ENCODE measurements at places on chromosomes 1 and 21. TPM values are rescaled to one million over a fixed set of nuclear protein-coding genes. Genes with fewer than 3 reads are reported as not detected.
A peak's percentile ranks its signal among the peaks of the same experiment; 100 is the strongest.

DNA sequence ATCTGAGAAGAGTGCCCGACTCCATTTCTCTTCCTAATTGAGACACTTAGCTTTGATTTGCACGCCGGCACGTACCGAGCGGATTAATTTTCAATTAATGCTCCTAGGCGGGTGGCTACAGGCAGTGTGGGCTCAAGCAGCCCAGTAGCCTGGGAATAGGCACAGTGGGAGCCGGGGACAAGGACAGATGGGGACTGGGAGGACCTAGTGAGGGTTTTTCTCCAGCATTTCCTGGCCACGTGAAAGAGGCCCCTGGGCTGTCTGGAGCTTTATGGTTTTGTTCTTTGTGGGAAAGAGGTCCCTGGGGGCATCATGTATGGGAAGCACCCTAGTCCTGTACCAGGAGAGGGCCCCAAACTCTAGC, 78.6 kb upstream of the CSF3R start:
- H3K27me3 ChIP-seq: no peaks in the 10 kb centered on the region
- no peaks in the 10 kb centered on the region for H3K36me3 ChIP-seq
- no peak overlapping the region for H3K4me3 ChIP-seq
- no peaks in the 10 kb centered on the region for H3K4me1 ChIP-seq
- H3K27ac ChIP-seq: no peak overlapping the region

DNA sequence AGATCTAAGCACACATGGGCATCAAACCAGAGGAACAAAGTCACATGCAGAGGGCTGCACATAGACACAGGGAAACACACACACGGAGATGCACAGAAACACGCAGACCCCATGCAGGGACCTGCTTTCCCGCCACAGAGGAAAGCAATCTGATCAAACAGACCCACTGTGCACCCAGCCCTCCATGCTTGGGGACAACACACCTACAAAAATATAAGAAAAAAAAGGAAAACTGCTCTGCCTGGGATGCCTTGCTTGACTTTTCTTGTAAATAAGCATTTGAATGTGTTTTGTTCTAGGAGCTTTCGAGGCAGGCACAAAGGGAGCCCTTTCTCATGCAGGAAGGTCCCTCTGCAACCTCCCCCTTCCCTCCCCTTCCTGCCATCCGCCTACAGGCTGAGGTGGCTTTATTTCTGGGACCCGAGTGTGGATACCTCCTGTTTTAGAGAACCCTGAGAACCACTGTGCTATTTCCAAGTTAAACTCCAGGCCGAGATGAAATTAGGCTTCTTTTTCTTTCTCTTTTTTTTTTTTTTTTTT, 3.5 kb upstream of the ICMT start:
- H3K27ac ChIP-seq: peak overlapping the region; percentile 82
- peak overlapping the region; percentile 47 for H3K4me3 ChIP-seq
- H3K36me3 ChIP-seq: no peaks in the 10 kb centered on the region

DNA sequence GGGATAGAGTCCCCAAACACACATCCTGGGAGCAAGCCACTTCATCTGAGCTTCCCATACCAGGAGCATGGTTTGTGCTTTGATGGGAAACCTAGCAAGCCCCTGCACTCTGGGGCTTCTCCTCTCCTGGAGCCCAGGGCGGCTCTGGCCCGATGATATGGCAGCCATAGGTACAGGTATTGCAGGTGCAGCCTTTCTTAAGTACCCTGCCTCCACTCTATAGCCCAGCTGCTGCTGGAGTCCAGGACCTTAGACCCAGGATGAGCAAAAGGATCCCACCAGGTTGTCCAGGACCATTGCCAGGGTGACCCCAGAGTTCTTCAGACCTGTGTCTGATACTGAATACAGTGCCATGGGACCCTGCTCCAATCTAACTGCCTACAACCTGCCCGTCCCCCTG, 4.2 kb downstream of the C1orf226 start:
- DNase-seq: no peak
- no peaks in the 10 kb centered on the region for H3K27me3 ChIP-seq
- H3K36me3 ChIP-seq: peaks cover 23% of the 10 kb centered on the region
- H3K4me1 ChIP-seq: no peaks in the 10 kb centered on the region

- H3K27me3 ChIP-seq: no peaks in the 10 kb centered on the region
- H3K36me3 ChIP-seq: no peaks in the 10 kb centered on the region
- H3K4me1 ChIP-seq: 0 out of 2 replicates have a peak, but pooled peaks cover 3% of the 10 kb centered on the region
- H3K27ac ChIP-seq: no peak overlapping the region
Measured at GRCh38 chr21:45834821-45835293, 146.7 kb upstream of the COL6A1 start.

DNA sequence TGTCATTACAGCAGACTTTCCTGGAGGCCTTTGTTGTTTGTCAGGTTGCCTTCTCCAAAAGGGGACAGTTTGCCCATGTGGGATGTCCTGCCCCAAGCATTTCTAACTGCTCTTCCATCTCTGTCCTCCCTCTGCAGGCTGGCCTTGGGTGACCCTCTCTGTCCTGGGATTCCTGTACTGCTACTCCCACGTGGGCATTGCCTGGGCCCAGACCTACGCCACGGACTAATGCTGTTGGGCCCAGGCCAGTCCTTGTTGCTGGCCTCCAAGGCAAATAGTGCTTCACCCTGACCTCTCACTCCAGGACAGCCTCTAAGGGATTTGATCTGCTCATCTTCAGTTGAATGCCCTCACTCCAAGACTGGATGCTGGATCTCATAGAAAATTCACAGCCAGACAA, 345.4 kb downstream of the HHAT start:
- H3K4me1 ChIP-seq: no peaks in the 10 kb centered on the region
- no peak overlapping the region for H3K4me3 ChIP-seq
- H3K27ac ChIP-seq: no peak overlapping the region
- no peaks in the 10 kb centered on the region for H3K36me3 ChIP-seq
- no peaks in the 10 kb centered on the region for H3K27me3 ChIP-seq

DNA sequence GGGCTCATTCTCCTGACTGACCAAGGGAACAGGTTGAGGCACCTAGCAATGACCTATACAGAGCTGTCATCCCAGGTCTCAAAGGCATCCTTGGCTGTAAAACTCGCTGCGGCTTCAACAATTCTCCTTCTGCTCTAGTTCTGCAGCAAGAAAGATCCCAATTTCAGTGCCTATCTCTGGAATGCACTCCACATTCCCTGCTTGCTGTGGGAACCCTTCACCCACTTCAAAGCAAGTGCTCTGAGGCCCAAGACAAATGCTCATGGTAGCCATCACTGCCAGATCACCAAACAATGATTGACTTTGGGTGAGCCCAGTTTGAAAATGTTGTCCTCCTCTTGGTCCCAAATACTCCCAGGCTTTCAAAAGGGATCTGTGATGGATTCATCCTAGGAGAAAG, 37.7 kb upstream of the FMO3 start:
- H3K27me3 ChIP-seq: no peaks in the 10 kb centered on the region
- H3K27ac ChIP-seq: no peak overlapping the region
- no peaks in the 10 kb centered on the region for H3K36me3 ChIP-seq
- no peak overlapping the region for H3K4me3 ChIP-seq
- no peaks in the 10 kb centered on the region for H3K4me1 ChIP-seq
- DNase-seq: no peak

DNA sequence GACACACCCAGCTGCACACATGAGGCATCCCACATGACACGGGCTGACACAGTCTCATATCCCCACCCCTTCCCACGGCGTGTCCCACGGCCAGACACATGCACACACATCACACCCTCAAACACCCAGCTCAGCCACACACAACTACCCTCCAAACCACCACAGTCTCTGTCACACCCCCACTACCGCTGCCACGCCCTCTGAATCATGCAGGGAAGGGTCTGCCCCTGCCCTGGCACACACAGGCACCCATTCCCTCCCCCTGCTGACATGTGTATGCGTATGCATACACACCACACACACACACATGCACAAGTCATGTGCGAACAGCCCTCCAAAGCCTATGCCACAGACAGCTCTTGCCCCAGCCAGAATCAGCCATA, 22.6 kb downstream of the PODN start:
- peaks cover 6% of the 10 kb centered on the region for H3K4me1 ChIP-seq
- no peak overlapping the region for H3K4me3 ChIP-seq
- no peaks in the 10 kb centered on the region for H3K27me3 ChIP-seq
- H3K27ac ChIP-seq: no peak overlapping the region
- no peak for DNase-seq

DNA sequence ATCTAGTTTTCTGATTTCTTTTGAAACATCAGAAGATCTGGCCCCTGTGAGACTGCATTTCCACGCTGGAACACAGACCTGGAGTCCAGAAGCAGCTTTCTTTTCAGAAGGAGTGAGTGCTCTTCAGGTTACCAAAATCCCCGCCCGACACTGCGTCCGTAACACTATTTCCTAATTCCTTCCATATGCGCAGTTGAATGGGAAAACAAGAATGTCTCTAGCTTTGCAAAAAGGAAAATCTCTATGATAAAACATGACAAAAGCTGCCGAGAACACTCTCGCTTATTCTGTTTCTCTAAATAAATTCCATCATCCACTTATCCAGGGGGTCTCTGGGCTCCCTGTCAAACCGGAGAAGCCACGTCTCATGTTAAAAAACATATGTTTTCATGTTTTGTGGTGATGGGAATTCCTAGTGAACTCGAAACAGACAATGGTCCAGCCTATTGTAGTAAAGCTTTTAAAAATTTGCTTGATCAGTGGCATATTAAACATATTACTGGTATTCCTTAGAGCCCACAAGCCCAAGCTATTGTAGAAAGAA, 67.7 kb downstream of the PLD5 start:
- H3K36me3 ChIP-seq: no peaks in the 10 kb centered on the region
- no peak overlapping the region for H3K27ac ChIP-seq
- H3K4me3 ChIP-seq: no peak overlapping the region
- peaks cover 1% of the 10 kb centered on the region for H3K4me1 ChIP-seq
- DNase-seq: no peak
- no peaks in the 10 kb centered on the region for H3K27me3 ChIP-seq

The MCOLN2 gene
- total RNA-seq: 1.3 TPM

The POMGNT1 gene
- 60.0 TPM for total RNA-seq

The DIP2A gene
- total RNA-seq: 23.0 TPM

The PLA2G2F gene
- not detected for total RNA-seq

Data from H9 (cell line).